ENCODE measurements at places on chromosomes 16 and 17.

DNA sequence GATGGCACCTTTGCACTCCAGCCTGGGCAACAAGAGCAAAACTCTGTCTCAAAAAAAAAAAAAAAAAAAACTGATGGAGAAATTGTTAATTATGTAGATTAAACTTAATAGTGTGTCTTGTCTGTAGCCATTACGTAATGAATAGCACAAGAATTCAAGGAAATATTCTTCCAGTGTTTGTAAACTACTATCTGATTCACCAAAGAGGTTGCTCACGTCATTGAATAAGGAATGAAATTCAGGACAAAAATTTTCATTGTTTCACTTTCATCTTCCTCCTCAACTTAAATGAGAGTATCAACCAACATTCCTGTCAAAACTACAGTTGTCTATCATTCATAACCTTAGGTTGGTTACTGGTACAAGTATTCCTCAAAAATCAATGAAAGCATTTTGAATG is 30.7 kb upstream of the MYO18A start:
- DNase-seq, result no peak

DNA sequence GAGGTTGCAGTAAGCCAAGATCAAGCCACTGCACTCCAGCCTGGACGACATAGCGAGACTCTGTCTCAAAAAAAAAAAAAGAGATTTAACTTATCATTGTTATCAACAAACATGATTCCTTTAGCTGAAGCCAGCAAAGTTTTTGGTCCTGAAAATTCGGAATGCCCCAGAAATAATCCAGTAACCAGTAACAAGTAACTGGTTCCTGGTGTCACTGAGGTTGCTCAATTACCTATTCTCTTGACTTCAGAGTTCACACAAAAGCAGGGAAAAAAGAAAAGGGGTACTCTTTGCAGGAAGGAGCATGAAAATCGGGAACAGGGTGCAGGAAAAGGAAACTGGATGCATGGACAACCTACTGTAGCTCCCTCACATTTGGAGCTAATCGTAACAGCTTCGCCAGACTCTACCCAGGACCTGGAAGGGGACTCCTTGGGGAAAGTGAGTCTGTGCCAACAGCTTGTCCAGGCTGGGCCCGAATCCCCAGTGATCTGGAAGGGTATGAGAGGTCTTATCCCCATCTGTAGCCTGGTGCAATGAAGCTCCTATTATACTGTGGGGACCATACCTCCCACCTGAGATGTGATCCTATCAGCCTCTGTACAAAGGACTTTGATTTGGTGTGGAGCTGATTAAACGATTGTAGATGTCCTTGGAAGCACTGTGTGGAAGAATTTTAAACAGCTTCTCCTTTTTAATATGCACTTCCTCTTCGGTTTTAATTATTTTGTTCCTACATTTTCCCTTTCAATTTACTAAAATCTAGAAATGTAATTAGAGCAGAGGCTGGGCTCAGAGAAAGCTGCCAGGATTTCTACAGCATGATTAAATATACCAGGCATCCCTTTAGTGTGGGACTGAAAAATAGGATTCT is 3.4 kb upstream of the SPOP start:
- DNase-seq, result no peak

DNA sequence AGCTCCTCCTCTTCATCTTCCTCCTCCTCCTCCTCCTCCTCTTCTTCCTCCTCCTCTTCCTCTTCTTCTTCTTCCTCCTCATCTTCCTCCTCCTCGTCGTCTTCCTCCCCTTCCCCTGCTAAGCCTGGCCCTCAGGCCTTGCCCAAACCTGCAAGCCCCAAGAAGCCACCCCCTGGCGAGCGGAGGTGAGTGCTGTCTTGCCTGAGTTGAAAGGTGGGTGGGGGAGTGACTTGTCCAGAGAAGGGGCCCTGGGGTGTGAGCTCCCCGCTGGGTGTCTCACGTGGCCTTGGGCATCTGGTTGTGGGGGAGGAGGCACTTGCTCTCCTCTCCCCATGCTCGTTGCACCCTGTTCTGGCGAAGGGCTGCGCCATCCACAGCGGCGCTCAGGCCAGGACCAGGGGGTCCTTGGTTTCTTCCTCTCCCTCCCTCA is 8.0 kb downstream of the ELOB start:
- DNase-seq, result no peak

DNA sequence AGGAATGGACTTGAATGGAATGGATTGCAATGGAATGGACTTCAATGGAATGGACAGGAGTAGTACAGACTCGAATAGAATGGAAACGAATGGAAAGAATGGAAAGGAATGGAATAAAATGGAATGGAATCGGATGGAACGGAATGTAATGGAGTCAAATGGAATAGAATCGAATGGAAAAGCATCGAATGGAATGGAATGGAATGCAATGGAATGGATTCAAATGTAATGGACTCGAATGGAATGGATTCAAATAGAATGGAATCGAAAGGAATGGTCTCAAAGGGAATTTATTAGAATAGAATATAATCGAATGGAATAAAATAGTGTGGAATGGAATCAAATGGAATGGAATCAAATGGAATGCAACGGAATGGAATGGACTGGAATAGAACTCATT is 484.9 kb upstream of the WSB1 start:
- DNase-seq, result no peak

GRCh38 chr17:9209781-9210370 is 188.6 kb downstream of the NTN1 start:
- DNase-seq, result no peak

DNA sequence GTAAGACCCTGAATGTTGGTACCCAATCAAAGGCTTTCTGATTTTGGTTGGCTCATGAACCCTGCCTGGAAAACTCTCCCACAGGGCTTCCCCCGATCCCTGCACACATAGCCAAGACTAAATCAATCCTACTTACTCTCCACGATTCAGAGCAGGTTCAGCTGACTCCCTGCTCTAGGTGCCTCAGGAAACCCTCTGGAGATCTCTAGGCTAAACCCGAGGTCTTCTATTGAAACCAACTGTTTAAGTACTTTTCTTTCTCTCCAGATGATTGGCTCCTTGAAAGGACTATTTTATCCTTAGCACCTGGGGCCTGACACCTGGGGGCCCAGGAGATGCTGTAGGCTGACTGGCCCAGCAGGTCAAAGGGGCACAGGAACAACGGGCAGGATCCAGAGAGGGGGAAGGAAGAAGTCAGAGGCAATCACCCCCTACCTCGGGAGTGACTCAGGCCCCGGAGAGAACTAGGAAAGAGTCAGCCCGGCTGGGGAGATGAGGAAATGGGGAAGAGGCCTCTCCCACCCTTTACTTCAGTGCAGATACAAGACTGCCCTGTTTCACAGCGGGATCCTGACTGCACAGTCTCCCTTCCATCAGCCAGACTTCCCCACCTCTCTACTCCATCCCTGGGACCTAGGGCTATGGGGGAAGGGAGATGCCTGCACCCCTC is 2.0 kb downstream of the TBC1D10B start:
- DNase-seq, result peak; percentile 23

- DNase-seq, result no peak
Measured at GRCh38 chr16:88973007-88973410, 4.0 kb downstream of the CBFA2T3 start.

- no peak for DNase-seq
Measured at GRCh38 chr16:70681382-70682238, 4.2 kb downstream of the MTSS2 start.

- DNase-seq, result no peak
Measured at GRCh38 chr16:7382521-7382920, 49.9 kb downstream of the RBFOX1 start.

- no peak for DNase-seq
Measured at GRCh38 chr17:77456951-77457548, 316.3 kb downstream of the SEC14L1 start.

DNA sequence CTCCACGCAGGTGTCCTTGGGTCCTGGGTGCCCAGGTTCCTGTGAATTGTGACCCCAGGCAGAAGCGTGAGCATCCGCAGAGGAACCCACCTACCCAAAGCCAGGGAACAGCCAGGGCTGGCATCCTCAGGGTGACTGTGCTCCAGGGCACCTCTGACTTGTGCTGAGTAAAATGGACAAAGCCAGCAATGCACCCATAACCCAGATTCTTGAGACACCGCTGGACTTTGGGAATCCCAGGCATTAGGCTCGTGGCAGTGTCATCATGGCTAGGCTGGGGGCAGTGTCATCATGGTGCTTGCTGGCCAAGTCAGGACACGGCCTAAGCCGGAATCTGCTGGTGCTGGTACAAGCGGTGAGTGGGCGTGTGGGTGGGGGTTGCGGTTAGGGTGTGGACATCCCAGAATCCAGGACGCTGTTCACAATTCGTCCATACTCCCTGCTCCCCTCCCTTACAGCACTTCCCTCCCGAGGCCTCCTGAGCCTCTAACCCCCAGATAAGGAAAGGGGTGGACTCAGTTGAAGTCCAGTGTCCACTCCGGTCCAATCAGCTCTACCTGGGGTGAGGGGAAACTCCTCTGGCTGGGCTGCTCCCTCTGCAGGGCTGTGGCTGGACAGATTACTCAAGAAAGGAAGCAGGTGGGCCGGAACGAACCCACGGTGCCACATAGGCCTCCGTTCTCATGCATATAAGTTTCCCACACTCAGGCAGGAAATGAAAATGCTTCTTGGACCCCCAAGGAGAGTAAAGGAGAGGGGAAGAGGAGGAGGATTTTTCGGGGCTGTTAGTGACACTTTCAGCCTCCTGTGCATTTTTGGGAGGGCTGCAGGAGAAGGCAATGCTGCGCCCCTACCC is 138.9 kb downstream of the SEC14L1 start:
- no peak for DNase-seq

DNA sequence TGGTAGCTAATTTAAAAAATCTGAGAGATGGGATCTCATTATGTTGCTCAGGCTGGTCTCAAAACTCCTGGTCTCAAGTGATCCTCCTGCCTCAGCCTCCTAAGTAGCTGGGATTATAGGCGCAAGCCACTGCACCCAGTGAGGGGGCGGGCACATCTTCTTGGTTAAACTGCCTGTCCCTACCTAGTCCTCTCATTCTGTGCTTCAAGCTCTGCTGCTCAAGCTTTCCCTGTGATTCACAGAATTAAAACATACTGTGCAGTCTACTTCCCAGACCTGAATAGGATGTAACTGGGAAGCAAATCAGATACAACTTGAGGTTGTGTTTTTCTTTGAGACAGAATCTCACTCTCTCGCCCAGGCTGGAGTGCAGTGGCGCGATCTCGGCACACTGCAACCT is 2.3 kb downstream of the MRPL38 start:
- DNase-seq, result no peak

GRCh38 chr17:55023626-55024025 is 55.1 kb downstream of the STXBP4 start:
- DNase-seq, result no peak

- no peak for DNase-seq
Measured at GRCh38 chr17:36510636-36511035, 24.0 kb downstream of the MYO19 start.

DNA sequence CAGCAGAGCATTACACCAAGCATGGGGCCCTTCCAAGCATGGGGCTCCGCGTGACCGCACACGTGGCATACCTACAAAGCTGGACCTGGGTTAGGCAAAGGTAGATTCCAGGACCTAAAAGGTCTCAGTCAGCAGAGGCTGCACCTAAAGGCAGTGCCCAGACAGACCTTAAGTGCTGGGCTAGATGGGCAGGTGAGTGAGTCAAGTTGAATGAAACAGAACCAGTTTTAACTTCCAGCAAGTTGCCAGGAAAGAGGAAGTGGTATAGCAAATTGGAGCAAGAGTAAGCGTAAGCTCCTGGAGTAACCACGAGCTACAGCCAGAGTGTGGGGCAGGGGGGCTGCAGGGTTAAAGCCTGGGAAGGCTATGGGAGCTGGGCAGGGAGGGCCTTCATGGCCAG is 49.5 kb downstream of the SRCIN1 start:
- no peak for DNase-seq

- DNase-seq, result no peak
Measured at GRCh38 chr17:74309902-74310301, 16.1 kb upstream of the KIF19 start.

- no peak for DNase-seq
Measured at GRCh38 chr17:34220045-34220751, 34.9 kb upstream of the CCL2 start.

GRCh38 chr17:282000-282911 is 70.4 kb downstream of the RPH3AL start:
- DNase-seq, result no peak

DNA sequence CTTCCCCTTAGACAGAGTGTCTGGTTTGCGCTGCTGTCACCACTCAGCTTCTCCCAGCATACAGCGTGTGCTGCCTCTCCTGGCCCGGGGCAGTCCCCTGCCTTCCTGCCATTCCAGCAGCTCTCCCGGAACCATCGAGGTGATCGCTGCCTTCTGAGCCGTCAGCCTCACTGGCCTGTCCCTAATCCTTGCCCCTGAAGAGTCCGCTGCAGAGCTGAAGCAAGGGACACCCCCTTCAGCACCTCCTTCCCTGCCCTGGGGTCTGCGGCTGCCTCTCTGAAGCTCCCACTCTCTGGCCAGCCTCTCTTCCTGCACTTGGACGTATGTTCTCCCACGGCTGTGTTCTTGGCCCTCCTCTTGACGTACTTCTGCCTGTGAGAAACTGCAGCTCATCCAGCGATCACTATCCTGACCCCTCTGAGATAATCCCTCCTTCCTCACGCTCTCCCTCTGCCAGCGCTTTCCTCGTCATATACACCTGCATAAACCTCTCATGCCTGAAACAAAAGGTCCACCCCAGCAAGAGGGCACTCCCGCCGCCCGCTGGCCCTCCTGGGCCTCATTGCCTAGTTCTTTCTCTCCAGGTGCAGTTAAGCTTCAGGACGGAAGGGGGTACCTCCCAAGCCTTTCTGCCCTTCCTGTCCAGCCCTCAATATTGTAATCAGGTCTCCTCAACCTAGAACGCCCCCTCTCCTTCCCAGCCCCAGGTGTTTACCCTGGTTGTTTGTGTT is 220.6 kb upstream of the CHMP6 start:
- DNase-seq, result no peak

DNA sequence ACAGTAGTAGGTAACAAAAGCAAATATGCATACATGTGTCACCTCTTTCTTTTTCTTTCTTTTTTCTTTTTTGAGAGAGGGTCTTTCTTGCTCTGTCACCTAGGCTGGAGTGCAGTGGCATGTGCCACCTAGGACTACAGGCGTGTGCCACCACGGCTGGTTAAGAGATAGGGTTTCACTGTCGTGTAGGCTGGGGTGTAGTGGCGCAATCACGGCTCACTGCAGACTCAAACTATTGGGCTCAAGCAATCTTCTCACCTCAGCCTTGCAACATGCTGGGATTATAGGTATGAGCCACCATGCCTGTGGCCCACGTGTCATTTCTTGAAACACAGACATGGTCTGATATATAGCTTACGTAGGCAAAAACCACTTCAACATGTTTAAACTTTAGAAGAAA is 397.7 kb upstream of the PMFBP1 start:
- DNase-seq, result no peak

- DNase-seq, result no peak
Measured at GRCh38 chr17:31251105-31251969, 45.7 kb downstream of the OMG start.

- DNase-seq, result peak; percentile 23
Measured at GRCh38 chr16:57485916-57486857, at the start of gene DOK4. TSS of gene DOK4 (minus strand) at chr16:57486493. CDS start at chr16:57479507, 6,986 bp downstream.

DNA sequence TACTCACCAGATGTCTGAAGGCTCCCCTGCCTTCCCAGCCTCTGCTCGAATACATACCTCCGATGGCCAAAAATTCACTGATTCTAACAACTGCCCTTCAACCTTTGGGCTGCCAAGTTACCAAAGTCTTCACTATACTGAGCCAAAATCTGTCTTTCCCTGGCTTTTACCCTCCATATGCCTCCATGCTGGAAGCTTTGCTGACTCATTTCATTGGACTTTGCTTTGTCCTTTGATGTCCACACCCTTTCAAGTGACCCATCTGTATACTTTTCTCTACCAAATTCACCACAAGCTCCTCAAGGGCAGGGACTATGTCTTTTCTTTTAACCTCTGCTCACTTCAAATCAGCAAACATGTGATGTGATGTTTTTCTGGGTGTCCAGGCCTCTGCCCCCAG is 21.0 kb upstream of the MTMR4 start:
- no peak for DNase-seq
